ENCODE measurements at places on chromosomes 16 and 17.

- DNase-seq = no peak
These were observed 7.4 kb upstream of the MMP2 start for GRCh38 chr16:55471448-55472097.

DNA sequence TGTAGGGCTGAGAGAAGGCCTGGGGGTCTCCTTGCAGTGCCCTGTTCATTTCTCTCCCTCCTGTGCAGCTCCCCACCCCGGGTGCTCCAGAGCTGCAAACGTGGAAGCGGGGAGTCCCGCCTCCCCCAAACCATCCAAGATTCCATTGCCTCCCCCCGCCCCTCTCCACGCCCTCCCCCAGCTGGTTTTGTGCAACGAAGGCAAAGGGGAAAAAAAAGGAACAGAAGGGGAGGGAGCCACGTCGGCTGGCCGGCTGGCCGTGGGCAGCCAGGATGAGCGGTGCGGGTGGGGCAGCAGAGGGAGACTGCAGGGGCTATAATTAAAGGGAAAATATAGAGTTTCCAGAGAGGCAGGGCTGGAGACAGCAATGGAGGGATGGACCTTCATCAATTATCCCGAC lies 1.7 kb upstream of the COL1A1 start:
- no peak for DNase-seq

GRCh38 chr16:83837566-83837965 lies 29.8 kb downstream of the HSBP1 start:
- DNase-seq = no peak

GRCh38 chr17:6638046-6638908 lies 2.2 kb downstream of the KIAA0753 start:
- no peak for DNase-seq

DNA sequence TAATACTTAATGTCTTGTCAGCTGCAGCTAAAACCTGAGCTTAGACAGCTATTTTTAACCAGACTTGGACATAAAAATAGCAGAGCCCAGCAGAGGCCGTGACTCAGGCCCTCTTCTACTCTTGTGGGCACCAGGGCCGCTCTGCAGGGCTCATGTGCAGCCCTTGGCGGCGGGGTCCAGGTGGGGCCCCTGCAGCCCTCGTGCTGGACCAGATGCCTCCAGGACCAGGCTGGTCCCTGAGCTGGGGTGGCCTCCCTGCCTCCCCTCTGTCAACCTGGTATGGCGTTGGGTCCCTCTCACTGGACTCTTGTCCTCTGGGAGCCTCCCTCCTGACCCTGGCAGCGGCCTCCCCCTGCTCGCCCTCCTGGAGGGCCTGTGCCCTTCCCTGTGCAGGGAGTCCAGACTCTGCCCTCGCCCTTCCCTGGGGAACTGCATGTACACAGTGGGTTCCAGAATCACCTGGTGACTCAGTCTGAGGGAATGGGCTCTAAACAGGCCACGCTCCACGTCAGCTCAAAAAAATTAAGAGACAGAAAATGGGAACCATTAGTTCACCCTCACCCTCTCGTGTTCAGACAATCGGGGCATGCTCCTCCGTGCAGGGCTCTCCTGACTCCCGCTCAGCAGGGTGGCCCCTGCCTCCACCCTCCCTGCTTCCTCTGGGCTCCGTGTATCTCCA lies 9.7 kb downstream of the CDK5R1 start:
- DNase-seq = no peak

- DNase-seq = no peak
These were observed 11.9 kb upstream of the CD300E start for GRCh38 chr17:74635418-74635817.

- DNase-seq = no peak
These were observed 14.2 kb downstream of the CTRB2 start for GRCh38 chr16:75192606-75193264.

- no peak for DNase-seq
These were observed 6.3 kb downstream of the STARD3 start for GRCh38 chr17:39643271-39643670.

DNA sequence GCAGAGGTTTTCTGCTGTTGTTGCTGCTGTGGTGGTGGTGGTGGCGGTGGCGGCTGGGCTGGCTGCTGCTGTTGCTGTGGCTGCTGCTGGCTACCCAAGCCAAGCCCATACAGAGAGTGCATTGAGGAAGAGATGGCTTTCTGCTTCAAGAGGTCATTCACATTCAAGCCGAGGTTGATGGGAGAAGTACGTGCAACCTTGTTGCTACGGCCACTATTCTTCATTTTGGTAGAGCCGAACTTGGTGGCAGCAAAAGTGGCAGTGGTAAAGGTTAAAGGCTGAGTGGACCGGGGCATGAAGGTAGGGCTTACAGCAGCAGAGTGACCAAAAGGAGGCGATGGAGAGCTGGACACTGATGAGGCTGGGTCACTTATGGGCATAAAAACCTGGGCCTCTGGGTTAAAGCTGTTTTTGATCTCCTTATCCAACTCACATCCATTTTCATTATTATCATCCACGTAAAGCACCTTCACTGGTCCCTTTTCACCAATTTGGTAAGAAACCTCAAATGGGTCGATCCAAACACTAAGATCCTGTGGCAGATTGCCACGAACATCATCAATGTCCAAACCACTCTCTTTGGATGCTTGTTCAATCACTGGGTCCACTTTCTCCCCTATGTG lies 2.8 kb downstream of the TOB1 start:
- DNase-seq = peak; percentile 88
